ENCODE measurements at places on chromosomes 6 and 20.
A peak's percentile ranks its signal among the peaks of the same experiment; 100 is the strongest.

GRCh38 chr6:80988892-80989291 is 763.6 kb downstream of the TENT5A start:
- H3K36me3 ChIP-seq, result no peaks in the 10 kb centered on the region
- H3K4me3 ChIP-seq, result no peak overlapping the region
- no peaks in the 10 kb centered on the region for H3K4me1 ChIP-seq
- DNase-seq, result no peak

DNA sequence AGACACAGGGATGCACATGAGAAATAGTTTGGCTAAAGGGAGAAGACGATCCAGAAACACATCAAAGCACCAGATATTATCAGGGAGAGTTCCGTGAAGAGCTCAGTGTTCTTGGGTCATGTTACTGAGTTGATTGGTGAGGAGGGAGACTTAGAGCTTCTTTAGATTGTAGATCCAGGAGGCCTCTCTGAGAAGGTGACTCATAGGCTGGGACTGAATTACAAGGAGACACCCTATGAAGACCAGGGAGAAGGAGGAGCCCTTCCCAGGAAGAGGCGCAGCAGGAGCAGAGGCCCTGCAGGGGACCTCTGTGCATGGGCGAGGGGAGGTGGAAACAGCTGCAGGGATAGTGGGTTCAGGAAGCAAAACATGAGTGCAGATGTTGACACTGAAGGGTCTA is 196.5 kb downstream of the SLC24A3 start:
- H3K27me3 ChIP-seq, result peaks cover 7% of the 10 kb centered on the region
- H3K27ac ChIP-seq, result no peak overlapping the region
- DNase-seq, result no peak
- H3K36me3 ChIP-seq, result no peaks in the 10 kb centered on the region
- no peak overlapping the region for H3K4me3 ChIP-seq

DNA sequence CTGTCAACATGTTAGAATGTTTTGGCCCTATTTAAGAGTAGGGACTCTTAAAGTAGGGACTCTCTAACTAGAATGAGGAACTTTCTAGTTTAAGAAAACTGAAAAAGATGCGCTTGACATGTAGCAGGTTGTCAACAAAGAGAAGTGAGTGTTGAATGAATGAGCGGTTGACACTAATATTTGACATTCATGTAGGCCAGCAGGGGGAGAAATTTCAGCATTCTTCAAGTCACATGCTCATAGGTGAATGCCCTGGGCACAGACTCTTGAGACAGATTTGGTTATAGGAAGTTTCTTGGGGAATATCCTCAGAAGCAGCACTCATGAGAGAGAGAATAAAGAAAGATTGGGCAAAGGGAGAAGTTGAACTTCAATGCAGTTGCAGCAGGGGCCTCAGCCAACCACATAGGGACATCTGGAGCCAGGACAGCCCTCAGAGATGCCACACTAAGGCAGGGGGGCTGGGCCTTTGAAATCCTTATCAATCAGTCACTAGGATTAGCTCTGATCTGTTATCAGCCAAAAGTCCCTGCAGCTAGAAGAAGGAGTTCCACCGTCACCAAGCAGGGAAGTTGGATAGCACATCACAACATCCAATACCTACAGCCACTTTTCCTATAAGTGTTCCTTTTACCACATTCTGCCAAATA is 145.1 kb upstream of the FKBP1C start:
- no peaks in the 10 kb centered on the region for H3K27me3 ChIP-seq
- no peak overlapping the region for H3K4me3 ChIP-seq
- H3K4me1 ChIP-seq, result no peaks in the 10 kb centered on the region

- H3K4me3 ChIP-seq, result no peak overlapping the region
- no peak overlapping the region for H3K27ac ChIP-seq
- H3K4me1 ChIP-seq, result no peaks in the 10 kb centered on the region
- H3K36me3 ChIP-seq, result no peaks in the 10 kb centered on the region
Observed at GRCh38 chr6:160513836-160514235, 150.2 kb downstream of the LPA start.

- H3K4me3 ChIP-seq, result peak overlapping the region; percentile 78
- no peaks in the 10 kb centered on the region for H3K27me3 ChIP-seq
- peak overlapping the region; percentile 42 for H3K27ac ChIP-seq
Observed at GRCh38 chr6:28658475-28659249, 133.0 kb downstream of the GPX5 start.

DNA sequence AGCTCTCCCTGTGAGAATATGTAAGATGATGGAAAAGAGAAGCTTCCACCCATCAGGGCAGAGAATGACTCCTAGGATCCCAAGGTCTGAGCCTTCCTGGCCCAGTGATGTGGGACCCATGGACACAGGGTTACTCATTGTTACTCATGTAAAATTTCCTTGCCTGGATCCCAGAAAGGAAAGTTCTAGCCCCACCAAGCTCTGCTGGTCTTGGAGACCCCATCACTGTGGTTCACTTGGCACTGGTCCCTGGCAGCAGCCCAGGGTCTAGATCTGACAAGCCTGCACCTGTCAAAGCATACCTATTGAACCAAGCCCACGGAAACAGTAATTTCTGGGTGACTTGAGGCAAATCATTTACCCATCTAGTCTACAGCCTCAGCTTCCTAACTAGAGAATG is 22.1 kb downstream of the MDGA1 start:
- no peak overlapping the region for H3K4me3 ChIP-seq
- no peaks in the 10 kb centered on the region for H3K4me1 ChIP-seq
- H3K36me3 ChIP-seq, result no peaks in the 10 kb centered on the region
- no peaks in the 10 kb centered on the region for H3K27me3 ChIP-seq

DNA sequence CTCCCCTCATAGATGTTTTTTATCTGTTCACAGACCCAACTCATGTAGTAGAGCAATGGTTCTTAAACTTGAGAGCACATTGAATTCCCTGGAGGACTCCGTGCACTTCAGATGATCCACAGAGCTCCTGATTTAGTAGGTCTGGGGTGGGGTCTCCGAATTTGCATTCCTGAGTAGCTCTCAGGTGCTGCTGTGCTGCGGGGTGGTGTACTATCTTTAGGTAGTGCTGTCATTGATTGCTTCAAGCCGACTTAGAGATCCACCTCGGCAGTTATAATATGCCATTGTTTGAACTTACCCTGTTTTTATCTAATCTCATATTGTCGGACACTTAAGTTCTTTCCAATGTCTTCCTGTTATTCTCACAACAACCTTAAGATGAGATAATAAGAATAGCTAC is 45.0 kb downstream of the BMP2 start:
- no peaks in the 10 kb centered on the region for H3K27me3 ChIP-seq
- no peaks in the 10 kb centered on the region for H3K4me1 ChIP-seq
- no peak overlapping the region for H3K27ac ChIP-seq
- H3K36me3 ChIP-seq, result no peaks in the 10 kb centered on the region

DNA sequence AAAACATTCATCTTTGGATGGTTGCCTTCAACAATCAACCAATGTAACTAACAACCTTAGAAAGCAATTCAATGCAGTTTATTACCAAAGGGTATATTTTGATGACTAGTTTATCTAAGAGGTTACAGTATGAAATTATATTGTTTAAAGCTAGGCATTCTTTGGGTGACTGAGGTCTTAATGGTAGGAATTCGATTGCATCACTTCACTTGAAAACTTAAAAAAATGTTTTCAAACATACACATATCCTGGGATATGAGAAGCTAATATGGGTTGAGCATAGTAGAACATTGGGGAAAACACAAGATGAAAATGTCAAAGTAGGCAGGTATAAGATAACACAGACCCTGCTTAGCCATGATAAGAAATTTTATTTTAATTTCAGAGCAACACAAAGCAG is 144.6 kb upstream of the BMP5 start:
- no peak overlapping the region for H3K27ac ChIP-seq
- H3K4me1 ChIP-seq, result no peaks in the 10 kb centered on the region
- no peaks in the 10 kb centered on the region for H3K27me3 ChIP-seq
- H3K36me3 ChIP-seq, result no peaks in the 10 kb centered on the region
- H3K4me3 ChIP-seq, result no peak overlapping the region

- no peaks in the 10 kb centered on the region for H3K36me3 ChIP-seq
- peaks cover 3% of the 10 kb centered on the region for H3K4me1 ChIP-seq
- no peak overlapping the region for H3K27ac ChIP-seq
- no peaks in the 10 kb centered on the region for H3K27me3 ChIP-seq
Observed at GRCh38 chr20:52056203-52057062, 135.1 kb downstream of the ZFP64 start.

- peaks cover 17% of the 10 kb centered on the region for H3K27me3 ChIP-seq
- no peaks in the 10 kb centered on the region for H3K36me3 ChIP-seq
- no peak for DNase-seq
- H3K4me3 ChIP-seq, result no peak overlapping the region
- no peak overlapping the region for H3K27ac ChIP-seq
Observed at GRCh38 chr6:16082361-16082760, 46.5 kb upstream of the MYLIP start.

DNA sequence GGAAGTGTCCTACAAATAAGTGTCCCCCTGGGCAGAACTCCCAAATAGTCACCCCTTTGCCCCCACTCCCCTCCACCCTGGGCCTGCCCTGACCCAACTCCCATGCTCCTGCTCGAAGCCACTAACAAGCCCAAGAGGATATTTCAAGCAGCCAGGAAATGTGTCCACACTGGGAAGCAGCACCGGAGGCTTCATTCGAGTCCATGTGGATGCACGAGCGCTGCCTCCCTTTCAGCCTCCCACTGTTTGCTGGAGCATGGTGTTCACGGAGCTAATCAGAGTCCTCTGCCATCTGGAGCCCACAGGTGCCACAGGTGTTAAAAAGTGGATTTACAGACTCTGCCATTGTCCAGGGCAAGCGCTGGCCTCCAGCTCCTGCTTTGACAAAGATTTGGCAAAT is 177.6 kb downstream of the TTLL2 start:
- H3K36me3 ChIP-seq, result no peaks in the 10 kb centered on the region
- no peak overlapping the region for H3K27ac ChIP-seq
- no peak overlapping the region for H3K4me3 ChIP-seq
- no peak for DNase-seq
- H3K4me1 ChIP-seq, result no peaks in the 10 kb centered on the region

DNA sequence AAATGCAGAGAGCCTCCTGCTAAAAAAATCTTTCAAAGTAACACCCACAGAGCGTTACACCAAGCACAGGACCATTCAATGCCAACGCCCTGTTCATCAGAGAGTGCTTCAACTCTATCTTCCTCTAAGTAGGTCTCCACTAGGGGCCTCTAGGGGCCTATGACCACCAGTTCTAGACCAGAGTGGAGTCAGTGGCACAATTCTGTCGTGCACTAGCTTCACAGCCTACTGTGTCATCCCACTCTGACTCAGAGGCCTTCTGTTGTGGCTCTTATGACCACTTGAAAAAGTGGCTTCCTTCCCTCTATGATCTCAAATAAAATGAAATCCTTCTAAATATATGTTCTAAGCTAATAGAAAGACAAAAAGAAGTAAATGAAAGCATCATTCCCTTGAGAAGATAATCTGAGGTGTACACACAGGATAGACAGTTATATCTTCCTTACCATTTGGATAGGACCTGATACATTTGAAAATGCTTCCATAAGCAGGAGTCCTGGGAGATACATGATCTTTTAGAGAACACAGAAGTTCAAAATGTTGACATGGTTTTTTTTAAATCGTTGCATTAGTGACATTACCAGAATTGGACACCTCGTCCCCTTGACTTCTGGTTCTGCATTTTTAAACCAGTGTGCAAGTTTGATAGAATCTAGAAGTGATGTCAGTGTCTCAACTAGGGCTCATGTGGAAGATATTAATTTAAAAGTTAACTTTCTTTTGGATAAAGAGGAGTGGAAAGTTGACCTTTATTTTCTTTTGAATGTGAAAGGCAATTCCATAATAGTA is 151.9 kb downstream of the SH3BGRL2 start:
- DNase-seq, result no peak
- no peaks in the 10 kb centered on the region for H3K36me3 ChIP-seq
- H3K4me3 ChIP-seq, result no peak overlapping the region

- no peaks in the 10 kb centered on the region for H3K36me3 ChIP-seq
- H3K27me3 ChIP-seq, result no peaks in the 10 kb centered on the region
- no peak for DNase-seq
Observed at GRCh38 chr6:78489874-78490273, 377.5 kb upstream of the IRAK1BP1 start.

All from Panc1 (cell line).